ENCODE measurements at places on chromosomes 13 and 19. TPM values are rescaled to one million over a fixed set of nuclear protein-coding genes. Genes with fewer than 3 reads are reported as not detected.
A peak's percentile ranks its signal among the peaks of the same experiment; 100 is the strongest.

DNA sequence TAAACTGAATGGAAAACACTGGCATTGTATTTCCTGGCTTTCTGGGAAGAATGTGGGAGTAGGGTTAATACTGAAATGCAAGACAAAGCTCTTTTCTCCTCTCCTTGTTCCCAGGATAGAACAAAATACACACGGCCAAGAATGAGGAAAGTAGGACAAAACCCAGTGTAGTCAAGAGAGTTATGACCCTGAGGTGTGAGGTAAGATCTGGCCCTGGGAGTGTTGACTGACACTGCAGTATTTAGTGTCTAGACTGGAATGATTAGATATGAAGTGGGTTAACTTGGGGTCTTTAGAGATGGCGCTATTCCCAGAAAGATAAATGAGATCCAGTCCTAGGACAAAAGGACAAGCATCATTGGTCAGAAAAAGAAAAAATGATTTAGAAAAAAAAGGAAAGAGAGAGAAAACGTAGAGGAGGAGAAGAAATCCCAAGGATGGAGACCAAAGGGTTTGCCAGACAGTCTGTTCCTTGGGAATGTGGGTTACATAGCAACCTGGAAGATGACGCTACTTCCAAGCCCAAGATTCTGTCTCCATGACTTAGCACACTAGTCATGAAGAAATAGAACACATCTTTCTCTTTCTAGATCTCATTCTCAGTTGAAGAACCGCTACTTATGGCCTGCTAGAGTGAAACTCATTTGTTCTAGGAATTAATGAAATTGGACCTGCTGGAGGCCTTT lies 543.6 kb upstream of the GPC6 start:
- DNase-seq, result no peak

DNA sequence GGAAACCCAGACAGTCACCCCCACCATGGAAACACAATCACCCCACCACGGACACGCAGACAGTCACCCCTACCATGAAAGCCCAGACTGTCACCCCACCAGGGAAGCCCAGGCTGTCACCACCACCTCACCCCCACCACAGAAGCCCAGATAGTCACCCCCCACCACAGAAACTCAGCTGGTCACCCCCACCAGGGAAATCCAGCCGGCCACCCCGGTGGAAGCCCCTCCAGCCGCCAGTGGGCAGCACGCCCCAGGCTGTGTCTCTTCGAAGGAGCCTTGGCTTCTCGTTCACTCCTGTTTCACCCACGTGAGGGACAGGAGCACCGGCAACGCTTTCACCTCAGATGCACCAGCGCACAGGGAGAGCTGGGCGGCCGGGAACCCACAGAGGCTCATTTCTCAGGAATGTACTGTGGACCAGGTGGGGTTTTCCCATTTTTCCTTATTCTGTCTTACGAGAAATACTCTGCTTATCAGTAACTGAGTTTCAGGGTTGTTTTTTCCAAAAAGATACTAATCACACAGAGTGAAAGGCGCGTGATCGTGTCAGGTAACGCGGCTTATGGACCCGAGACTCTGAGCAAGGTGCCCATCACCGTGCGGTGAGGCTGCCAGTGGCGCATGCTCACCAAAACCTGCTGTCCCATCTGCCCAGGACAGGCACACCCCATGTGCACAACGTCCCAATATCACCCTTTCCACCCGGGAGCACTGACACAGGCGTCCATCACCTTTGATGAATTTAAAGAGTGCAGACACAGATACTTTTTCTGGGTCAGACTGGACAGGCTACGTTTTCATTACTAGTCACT lies 28.0 kb downstream of the CARS2 start:
- no peak for DNase-seq

Gene VN1R2
- total RNA-seq, result not detected

DNA sequence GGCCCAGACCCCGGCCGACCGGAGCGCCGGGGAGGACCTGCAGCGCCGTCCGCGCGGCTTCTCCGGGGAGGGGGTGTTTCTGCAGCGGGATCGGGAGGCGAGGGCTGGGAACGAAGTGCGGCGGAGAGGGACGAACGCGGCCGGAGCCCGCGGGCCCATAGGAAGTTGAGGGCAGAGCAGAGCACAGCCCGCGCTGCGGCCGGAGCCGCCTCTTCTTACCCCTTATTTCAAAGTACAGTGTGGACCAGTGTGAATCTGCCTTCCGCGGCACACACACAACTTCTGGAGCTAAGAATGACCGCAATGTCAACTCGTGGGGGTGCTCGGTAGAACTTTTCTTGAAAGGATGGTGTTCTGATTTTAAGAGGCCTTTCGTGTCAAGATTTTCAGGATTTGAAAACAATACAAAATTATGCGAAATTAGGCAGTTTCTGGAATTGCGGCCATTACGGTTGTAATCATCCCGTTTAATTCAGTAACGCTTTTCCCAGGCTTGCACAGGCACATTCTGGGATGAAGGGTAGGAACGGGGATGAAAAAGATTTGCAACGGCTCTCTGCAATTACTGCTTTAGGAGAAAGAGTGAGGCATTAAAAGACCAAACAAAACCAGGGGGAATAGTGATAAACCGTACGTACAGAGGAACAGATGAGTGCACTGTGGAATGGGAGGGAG lies 821 bp downstream of the TDRD3 start:
- DNase-seq, result peak; percentile 50

Gene SIGLEC12
- 0.66 TPM for total RNA-seq

GRCh38 chr19:6705931-6706632 lies 14.4 kb downstream of the C3 start:
- no peak for DNase-seq

GRCh38 chr19:19276386-19276785 lies 3.3 kb upstream of the TM6SF2 start:
- no peak for DNase-seq

Gene URAD
- total RNA-seq, result not detected

DNA sequence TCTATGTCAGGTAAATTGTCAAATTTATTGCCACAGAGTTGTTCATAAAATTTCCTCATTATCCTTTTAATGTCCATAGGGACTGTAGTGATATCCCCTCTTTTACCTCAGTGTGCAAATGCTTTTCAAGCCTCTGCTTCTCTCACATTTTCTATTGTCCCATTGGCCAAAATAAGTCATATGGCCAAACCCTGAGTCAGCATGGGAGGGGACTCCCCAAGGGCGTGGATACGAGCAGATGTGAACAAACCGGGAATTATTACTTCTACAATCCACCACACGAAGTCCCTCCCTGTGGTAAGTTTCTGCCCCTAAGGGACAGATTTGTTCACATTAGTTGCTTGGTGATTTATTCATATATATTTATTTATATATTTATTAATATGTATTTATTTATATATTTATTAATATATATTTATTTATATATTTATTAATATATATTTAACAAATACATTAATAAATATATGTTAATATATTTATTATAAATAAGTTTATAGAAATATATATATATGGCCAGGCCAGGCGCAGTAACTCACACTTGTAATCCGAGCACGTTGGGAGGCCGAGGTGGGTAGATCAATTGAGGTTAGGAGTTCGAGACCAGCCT lies 20.1 kb upstream of the CAMSAP3 start:
- no peak for DNase-seq

DNA sequence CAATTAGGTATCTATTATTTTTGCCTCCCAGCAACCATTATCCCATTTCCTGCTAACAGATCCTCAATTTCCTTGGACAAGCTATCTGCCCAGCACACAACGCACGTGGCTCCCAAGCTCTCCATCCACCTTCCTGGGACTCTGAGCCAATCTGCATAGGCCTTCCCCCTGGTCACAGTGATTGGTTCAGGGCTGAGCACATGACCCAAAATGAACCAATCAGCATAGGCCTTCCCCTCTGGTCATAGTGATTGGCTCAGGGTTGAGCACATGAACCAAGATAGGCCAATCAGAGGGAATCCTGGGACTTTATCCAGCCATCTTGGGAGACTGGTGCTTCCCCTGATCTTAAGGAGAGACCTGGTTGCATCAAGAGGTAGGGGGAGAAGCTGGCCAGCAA lies 5.8 kb downstream of the CPAMD8 start:
- DNase-seq, result no peak

Gene SPACA4
- total RNA-seq, result not detected

DNA sequence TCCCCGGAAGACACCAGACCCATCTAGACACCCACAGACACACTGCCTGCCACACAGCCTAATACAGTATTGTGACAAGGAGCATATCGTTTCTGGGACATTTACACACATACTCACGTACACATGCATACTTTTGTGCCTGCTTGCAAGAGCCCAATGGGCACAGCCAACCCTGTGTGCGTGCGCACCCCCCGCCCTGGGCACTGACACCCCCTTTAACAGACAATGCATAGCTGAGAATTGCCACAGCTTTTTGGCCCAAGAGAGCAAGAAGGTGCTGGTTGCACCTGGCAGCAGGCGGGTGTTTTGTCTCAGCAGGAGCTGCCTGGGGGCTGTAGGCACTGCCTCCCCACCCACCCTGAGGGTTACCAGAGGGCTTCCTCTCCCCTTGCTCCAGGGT lies 1.7 kb upstream of the NFIX start:
- DNase-seq, result no peak

GRCh38 chr13:20711301-20712044 lies 8.0 kb downstream of the IL17D start:
- no peak for DNase-seq

DNA sequence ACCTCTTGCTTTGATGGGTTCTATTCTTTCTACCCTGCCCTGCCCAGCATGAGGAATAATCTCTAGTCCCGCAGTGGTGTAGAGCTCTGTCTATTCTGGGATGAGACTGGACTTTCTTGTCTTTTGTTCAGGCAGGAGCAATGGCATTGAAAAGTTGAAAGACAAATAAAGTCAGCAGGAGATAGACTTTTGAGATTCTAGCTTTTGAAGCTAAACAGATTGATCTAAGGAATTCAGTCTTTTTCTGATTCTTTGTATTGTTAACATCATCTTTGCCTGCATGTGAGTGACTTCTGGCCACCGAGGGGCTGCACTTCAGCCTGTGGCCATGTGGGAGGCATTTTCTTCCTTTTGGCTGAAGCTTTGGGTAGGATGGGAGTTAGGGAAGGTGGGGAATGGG lies 132.4 kb downstream of the MRPL57 start:
- DNase-seq, result no peak

Gene SOX1
- total RNA-seq, result not detected
